Stimulated activated CD4-positive, alpha-beta T cell treated with anti-CD3 and anti-CD28 coated beads, Interleukin-4, amount 100 ng/mL, for 24 hours (primary cell): ENCODE measurements at places on chromosomes 11 and 22.

DNA sequence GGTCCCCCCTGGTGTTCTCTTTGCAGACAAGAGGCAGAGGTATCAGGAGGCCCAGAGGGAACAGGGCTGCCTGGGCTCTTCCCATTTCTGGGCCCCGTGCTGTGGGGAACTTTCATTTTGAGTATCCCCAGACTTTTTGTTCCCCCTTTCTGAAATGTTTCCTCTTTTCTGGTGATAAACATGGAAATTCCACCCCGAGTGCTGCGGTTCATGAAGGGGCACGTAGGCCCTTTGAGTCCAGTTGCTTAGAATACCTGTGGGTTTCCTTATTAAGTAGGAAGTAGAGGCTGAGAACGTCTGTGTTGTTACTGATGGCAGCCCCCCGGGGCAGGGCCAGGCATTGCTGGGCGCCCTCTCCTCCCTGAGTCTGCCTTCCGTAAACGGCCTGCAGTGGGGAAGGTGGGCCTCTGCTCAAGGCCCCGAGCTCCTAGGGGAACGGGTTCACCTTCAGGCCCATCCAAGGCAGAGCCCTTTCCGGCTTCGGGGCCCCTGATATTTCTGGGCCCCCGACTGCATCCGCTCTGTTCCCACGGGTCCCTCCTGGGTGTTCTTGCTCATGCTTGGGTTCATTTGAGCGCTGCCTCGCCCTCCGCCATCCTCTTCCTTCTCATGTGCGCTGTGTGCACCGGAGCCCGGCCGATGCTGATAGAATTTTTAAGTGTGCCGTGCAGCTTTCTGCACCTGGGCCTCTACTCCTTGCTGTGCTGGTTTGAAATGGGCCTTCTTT lies 12.0 kb downstream of the TBC1D22A start:
- DNase-seq = peak; percentile 29

GRCh38 chr11:119666463-119667131 lies 62.4 kb downstream of the NECTIN1 start:
- DNase-seq = peak; percentile 59

- DNase-seq = no peak
Measured at GRCh38 chr11:60625262-60625661, 74.2 kb upstream of the MS4A8 start.

- no peak for DNase-seq
Measured at GRCh38 chr11:27464909-27465308, 7.7 kb downstream of the LGR4 start.

DNA sequence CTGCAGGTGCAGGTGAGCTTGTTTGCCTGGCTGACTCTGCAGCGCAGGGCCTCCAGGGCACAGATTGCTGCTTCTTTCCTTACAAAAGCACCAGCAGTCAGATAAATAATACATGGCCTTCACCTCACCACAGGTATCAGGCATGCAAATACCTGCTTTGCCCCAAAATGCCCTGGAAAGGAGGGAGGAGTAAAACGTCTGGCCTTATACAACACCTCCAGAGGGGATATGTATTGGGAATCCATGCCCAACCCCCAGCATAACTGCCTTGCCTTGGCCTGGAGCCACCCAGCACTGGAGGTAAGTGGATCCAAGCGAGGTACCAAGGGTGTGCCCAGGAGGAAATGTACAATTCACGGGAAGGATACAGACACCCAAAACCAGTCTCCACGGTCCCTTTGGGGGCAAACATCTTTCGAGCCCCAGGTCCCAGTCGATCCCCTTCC lies 860 bp downstream of the TMEM184B start:
- no peak for DNase-seq

GRCh38 chr11:66032957-66033735 lies 6.9 kb upstream of the CATSPER1 start:
- no peak for DNase-seq

DNA sequence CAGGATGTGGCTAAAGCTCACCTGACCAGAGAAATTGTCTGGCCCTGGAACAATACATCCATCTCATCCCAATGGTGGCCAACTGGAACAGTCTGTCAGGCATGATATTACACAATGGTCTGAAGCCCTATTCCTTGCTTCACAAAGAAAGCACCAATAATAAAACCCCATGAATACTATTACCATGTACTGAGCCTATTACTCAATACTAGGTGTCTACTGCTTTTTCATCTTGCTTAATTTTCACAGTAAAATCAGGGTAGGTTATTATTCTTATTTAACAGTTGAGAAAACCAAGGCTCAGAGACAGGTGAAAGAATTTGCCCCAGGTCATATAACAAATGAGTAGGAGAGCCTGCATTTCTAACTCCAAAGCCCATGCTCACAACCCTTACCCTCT lies 68.9 kb upstream of the CAPRIN1 start:
- no peak for DNase-seq

GRCh38 chr22:37953437-37954179 lies at the start of the genes C22orf23 and POLR2F:
TSS of gene C22orf23 (minus strand) at chr22:37953601. CDS start at chr22:37953149, 452 bp downstream.
TSS of gene POLR2F (plus strand) at chr22:37953699. CDS start at chr22:37953788, 89 bp downstream.
- peak; percentile 97 for DNase-seq

GRCh38 chr11:28636566-28636965 lies 528.4 kb downstream of the METTL15 start:
- DNase-seq = no peak

- no peak for DNase-seq
Measured at GRCh38 chr11:117916956-117917355, 12.2 kb downstream of the TMPRSS13 start.

- no peak for DNase-seq
Measured at GRCh38 chr11:11291041-11292015, 61.7 kb downstream of the CSNK2A3 start.

DNA sequence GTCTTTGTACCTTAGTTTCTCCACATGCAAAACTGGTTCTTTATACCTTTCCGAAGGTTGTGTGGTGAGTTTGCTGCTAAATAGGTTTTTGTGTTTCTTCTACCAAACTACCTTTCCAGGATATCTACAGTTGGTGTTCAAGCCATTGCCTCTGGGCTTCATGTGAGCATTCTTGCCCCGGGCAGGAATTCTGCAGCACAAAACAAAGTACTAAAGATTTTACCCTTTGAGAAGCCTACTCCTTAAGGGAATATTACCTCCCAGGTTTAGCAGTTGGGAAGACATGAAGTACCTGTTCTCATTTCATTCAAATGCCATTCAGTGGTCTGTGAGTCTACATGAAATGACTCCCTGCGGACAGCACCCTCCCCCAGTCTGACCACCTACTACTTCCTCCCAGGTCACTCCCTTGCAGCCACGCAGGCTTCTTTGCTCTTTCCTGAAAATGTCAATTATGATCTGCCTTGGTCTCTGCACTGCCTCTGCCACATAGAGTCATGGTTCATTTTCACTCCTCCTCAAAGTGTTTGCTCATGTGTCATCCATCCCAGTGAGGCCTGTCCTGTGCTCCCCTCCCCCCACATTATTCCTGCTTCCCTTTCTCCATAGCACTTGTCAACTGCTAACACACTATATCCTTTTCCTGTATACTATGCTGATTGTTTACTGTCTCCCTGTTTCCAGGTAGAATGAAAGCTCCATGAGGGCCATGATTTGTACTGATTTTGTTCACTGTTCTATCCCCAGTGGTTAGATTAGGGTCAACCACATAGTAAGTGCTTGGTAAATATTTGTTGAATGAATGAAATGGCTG lies 36.9 kb downstream of the PACS1 start:
- peak; percentile 39 for DNase-seq
